ENCODE measurements at places on chromosomes 5 and 9.

GRCh38 chr5:115458416-115458815 is 86.2 kb downstream of the FEM1C start:
- no peak for DNase-seq

DNA sequence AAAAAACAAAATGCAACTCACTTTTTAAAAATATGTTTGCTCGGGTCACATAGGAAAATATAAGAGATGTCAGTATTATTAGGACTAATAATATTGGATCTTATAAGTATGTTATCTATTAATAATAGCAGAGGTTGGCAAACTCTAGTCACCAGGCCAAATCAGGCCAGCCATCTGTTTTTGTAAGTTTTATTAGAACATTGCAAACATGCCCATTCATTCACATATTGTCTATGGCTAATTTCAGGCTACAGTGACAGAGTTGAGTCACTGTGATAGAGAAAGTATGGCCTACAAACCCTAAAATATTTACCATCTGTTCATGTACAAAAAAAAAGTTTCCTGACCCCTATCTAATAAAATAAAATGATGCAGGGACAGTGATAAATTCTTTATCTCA is 97.7 kb upstream of the CDH6 start:
- no peak for DNase-seq

DNA sequence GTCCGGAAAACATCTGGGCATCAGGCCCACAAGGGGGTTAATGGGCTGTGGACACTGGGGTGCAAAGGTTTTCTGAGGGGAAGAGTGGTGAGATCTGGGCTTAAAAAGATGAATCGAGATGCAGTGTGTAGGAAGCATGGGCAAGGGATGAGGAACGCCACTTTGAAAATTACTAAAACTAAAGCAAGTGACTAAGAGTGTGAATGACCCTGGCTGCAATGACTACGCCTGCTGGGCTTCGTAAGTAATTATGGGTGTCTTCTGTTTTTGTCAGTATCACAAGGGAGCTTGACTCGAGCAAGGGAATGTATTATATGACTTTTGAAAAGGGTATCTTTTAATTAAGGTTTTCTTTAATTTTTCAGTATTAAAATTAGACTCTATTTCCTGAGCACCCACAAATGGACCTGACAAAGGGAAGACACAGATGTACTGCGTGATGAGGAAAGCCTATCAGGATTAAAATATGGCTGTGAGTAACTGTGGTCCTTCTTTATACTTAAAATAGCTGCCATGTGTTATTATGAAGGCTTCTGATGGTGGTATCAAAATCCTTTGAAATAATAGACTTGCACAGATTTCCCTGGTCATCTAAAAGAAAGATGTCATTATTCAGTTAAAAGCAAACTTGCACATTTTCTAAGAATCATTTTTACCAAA is 4.2 kb downstream of the CTXN3 start:
- no peak for DNase-seq

DNA sequence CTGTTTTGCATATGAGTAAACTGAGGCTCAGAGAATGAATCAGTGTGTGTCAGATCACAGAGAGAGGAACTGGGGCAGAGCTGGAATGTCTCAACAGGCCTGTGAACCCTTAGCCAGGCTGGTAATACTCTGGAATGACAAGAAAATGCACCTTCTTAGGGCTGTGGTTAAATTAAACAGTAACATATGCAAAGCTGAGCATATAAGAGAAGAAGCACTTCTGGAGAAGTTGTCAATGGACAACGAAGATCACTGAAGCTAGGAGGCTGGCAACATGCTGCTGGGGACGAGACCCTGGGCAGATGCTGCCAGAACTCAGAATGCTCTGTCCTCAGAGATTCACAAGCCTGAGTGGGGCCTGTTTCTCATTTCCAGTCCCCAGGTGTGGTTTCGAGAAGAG is 64.6 kb upstream of the EPB41L4B start:
- DNase-seq: no peak

DNA sequence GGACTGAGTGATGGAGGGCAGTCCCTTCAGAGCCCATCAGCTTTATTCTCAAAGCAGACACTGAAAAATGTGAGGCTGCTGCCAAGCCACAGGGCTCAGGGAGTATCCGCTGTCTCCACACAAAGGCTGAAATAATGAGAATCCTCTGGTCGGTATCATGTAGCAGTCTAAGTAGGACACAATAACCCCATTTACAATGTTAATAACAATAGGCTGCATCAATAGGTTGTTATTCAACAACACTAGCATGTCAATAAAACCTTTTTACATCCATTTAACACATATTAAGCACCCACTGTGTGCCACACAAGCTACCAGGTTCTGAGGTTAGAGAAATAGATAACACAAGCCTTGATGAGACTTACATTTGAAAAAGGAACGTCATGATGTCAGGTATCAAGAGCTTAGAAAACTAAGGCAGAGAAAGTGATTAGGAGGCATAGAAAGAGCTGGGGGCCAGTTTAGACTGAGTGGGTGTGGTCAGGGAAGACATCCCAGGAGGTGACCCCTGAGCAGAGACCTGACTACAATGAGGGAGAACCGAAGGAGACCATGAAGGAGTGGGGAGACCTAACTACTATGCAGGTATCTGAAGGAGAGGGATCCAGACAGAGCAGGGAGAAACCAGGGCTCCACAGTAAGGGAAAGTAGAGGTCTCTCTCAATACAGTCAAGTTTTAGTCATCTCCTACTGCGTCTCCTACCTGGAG is 140.1 kb upstream of the GRIA1 start:
- no peak for DNase-seq

DNA sequence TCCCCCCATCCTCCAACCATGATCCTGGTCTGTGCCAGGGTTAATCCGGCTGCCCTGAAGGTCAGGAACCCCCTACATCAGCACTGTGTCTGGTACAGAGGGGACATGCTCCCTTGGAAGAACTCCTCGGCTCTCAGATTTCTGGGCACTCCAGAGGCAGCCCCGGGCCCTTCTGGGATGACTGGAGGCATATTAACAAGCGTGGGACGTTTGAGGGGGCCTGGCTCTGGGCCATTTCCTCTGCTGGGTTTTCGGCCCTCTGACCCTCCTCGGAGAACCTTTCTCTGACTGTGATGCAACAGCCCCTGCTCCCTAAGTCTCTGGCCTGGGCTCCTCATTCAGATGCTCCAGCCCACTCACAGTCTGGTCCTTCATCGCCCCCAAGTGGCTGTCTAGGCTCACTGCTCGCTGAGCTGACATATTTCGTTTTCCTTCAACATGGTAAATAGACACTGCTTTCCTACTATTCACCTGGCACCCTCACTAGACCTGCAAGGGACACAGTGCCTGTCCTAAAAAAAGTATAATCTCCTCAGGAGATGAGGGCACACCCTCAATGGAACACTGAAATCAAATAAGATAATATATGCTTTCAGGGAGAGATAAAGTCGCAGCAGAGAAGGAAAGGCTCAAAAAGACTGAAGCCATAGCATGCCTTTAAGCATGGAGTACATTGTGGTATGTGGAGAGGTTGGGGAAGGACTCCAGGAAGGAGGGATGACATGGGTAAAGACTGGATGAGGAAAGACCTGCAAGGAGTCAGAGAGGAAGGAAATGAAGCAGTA is 404.7 kb upstream of the TRPC7 start:
- peak; percentile 84 for DNase-seq

DNA sequence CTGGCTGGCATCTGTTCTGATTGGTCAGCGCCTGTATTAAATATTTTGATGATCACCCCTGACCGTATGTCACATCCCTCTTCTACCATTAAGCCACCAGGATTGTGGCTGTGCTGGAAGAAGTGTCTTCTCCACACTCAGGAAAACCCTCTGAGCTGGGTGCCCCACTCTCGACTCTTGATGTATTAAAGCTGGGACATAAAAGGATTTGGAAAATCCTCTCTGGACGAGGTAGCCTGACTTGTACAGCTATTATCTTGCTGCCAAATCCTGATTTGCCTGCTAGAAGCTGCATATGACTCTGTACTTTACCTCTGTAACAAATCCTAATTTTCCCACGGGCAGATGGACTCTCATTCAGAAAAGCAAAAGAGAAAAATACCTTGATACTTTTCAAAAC is 161.0 kb downstream of the SLC28A3 start:
- no peak for DNase-seq

DNA sequence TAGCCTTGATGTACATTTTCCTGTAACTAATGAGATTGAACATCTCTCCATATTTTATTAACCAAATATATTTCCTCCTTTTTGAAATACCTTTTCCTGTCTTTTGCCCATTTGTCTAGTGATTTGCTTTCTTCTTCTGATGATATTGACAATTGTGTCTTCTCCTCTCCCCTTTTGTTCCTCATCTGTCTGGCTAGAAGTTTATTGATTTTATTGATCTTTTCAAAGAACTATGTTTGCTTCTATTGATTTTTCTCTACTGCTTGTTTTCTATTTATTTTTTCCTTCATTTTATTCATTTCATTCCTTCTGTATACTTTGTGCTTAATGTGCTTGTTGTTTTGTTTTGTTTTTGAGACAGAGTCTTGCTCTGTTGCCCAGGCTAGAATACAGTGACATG is 181.4 kb upstream of the SMIM23 start:
- DNase-seq: no peak

- peak; percentile 80 for DNase-seq
These were observed 358.9 kb downstream of the ICE1 start for GRCh38 chr5:5781335-5781734.

GRCh38 chr9:136947955-136948510 is 3.0 kb downstream of the C8G start:
- peak; percentile 48 for DNase-seq

- DNase-seq: no peak
These were observed 197.4 kb downstream of the SEMA5A start for GRCh38 chr5:9348401-9348996.

GRCh38 chr9:34205102-34205501 is 26.3 kb downstream of the UBAP1 start:
- DNase-seq: no peak

- DNase-seq: no peak
These were observed 152.9 kb upstream of the ANKRD55 start for GRCh38 chr5:56386046-56386445.

GRCh38 chr9:10843151-10843550 is 230.3 kb upstream of the PTPRD start:
- peak; percentile 82 for DNase-seq

DNA sequence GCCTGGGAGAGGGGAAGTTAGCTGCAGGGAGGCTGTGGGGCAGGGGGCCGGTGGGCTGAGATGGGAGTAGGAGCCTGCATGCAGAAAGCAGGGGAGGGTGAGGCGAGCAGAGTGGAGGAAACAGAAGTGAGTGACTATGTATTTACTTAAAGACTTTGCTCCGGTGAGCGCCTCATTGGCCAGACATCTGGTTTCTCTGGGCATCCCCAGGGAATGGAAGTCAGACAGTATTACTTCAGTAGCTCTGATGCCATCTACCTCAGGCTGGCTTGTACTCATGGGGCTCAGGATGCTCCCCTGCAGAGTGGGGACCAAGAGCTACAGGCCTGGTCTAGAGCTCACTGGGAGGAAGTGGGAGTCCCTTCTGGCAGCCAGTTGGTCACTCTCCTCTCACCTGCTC is 78.2 kb upstream of the ARAP3 start:
- peak; percentile 43 for DNase-seq

- no peak for DNase-seq
These were observed 114.9 kb downstream of the INVS start for GRCh38 chr9:100213730-100214477.

DNA sequence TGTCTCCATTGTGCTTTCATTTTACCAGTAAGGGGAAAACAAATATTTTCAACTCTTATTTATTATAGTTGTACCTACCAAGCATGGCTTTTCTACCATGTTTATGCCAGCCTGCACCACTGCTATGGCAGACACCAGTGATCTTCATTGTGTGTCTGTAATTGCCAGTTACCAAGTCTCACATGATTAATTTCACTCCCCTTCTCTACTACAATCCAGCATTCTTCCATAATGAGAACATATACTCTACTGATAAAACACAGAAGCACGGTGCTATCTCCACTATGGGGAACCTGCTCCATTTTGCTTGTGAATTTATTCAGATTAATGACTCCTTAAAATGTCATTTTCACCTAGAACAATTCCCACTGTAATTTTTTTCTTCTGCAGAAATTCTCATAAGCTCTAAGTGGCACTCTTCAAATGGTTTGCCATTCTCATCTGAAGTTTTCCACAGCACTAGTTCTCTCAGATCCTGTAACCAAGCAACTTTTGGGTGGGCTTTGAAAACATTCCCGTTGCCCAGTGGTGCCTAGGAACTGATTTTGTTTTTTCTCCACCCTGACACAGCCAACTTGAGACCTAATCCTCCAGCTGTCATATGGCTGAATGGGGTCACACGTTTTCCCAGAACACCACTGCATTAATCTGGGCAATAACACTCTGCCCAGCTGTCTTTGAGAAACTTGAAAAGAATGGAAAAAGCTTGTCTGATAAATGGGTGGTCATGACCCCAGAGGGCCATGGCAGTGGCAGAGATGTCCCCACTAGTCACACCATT is 222.7 kb upstream of the RASEF start:
- DNase-seq: peak; percentile 20

- peak; percentile 65 for DNase-seq
These were observed 94.8 kb upstream of the CDKN2B start for GRCh38 chr9:22103685-22104575.

- DNase-seq: no peak
These were observed 40.3 kb downstream of the CTNND2 start for GRCh38 chr5:11863911-11864310.

DNA sequence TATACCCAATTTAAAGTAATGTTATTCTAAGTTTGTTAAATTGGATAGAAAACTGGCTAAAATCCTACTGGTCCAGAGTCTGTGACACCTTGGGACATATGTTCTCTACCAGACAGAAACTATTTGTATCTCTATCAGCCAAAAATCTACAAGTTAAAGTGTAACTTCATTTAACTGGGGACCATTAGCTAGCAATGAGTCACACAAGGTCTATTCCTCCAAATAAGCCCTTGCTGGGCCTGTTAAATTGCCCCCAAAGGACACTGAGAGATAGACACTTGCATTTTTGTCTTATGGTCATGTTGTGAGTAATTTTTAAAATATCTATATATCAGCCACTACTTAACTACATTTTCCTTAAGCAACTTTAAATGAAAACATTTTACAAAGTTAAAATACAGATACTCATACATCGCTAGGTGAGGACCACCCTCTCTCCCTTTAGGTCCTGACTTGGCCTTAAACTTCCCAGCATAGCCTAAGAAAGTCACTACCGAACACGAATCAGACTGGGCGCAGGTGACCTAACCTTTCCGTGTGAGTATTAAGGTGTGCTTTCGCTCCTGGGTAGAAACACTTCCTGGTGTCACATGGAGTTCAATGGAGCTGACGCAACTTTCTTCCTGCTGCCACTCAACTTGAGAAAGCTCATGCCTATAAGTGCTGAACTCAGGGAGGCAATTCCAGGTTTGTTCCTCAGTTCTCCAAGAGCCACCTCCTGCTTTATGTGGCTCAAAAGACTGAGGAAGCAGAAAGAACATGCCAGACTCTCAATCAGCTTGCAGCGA is 249.1 kb downstream of the DIRAS2 start:
- no peak for DNase-seq

- no peak for DNase-seq
These were observed 62.0 kb upstream of the UNC5A start for GRCh38 chr5:176748073-176748966.

- DNase-seq: no peak
These were observed 16.5 kb downstream of the KIAA1958 start for GRCh38 chr9:112503170-112503569.
